ENCODE measurements at places on chromosomes 16 and 17.

DNA sequence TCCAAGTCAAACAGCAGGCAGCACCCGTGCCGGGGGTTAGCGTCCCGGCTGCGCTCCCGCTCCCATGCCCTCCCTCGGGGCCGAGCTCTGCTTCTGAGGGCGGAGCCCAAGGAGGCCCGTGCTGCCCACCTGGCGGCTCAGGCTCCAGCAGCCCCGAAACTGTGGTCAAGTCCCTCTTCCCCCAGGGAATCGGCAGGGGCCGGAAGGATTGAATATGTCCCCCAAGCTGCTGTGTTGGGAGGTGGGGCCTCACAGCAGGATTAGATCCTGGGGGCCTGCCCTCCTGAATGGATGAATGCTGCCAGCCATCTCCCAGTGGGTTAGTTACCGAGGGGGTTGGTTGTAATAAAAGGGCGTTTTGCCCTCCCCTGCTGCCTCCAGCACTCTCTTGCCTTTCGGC, 33.9 kb downstream of the MAP2K3 start:
- DNase-seq: no peak

GRCh38 chr16:57527027-57527426, 9.3 kb downstream of the CCDC102A start:
- DNase-seq: no peak

DNA sequence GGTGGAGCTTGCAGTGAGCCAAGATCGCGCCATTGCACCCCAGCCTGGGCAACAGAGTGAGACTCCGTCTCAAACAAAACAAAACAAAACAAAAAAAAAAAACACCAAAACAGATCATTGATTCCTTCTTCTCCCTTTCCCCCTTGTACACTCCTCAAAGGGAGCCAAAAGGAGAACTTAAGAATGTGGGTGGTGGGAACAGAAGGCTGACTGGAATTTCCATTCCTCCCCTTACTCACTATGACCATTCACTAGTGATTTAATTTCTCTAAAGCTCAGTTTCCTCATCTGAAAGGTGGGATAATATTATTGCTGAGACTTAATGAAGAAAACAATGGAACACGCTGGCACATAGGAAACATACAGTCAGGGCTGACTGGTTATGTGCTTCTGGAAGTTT, 17.1 kb upstream of the HNF1B start:
- DNase-seq: no peak

- DNase-seq: no peak
Observed at GRCh38 chr17:76740329-76741118, 2.6 kb downstream of the MFSD11 start.

DNA sequence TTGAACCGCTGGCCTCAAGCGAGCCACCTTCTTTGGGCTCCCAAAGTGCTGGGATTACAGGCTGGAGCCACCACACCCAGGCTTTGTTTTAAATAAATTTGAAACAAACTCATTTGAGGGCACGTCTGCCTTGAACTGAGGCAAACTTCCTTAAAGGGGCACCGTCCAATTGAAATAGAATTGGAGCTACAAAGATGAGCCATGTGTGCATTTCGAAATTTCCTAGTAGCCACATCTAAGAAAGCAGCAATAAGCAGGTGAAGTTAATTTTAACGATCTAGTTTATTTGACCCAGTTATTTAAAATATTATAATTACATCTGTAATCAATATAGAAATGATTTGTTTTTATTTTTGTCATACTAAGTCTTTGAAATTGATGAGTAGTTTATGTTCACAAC, 755 bp upstream of the C16orf89 start:
- no peak for DNase-seq

DNA sequence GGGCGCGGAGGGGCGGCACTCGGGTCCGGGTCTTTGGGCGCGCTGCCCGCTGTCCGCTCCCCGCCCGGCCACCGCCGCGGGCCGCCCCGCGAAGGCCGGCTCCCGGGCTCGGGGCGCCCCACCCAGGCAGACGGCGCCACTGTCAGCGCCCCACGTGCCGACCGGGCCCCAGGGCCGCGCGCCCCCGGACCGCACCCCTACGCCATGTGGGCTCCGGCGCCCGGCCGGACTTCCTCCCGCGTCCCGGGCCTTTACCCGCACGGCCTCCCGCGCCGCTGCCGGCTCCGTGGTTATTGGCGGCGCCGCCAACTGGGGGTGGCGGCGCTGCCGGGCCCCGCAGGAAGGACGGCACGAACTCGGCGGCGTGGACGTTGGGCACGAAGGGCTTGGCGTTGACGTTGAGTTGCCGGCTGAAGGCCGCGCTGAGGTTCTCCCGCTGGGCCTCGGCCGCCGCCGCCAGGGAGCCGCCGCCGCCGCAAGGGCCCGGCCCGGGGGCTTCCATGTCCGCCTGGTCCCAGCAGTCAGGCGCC, 577 bp downstream of the GSPT1 start:
- no peak for DNase-seq

- no peak for DNase-seq
Observed at GRCh38 chr16:61014869-61015268, 1021.4 kb downstream of the CDH8 start.

DNA sequence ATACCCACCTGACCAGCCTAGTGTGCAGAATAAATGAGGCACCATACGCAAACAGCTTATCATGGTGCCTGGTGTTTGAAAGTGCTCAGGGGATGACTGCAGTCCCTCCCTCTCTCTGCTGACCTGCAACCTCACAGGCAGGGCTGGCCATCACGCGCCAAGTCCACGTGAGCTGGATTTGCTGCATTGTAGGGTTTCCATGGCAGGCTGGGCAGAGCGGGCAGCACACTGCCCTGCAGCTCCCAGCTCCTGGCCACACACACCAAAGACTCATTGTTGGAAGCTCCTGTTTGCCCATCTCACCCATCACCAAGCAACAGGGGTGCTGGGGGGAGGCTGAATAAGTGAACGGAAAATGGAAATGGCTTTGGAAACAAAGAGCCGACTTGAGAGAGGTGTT, 81.8 kb downstream of the IRX3 start:
- DNase-seq: peak; percentile 79

DNA sequence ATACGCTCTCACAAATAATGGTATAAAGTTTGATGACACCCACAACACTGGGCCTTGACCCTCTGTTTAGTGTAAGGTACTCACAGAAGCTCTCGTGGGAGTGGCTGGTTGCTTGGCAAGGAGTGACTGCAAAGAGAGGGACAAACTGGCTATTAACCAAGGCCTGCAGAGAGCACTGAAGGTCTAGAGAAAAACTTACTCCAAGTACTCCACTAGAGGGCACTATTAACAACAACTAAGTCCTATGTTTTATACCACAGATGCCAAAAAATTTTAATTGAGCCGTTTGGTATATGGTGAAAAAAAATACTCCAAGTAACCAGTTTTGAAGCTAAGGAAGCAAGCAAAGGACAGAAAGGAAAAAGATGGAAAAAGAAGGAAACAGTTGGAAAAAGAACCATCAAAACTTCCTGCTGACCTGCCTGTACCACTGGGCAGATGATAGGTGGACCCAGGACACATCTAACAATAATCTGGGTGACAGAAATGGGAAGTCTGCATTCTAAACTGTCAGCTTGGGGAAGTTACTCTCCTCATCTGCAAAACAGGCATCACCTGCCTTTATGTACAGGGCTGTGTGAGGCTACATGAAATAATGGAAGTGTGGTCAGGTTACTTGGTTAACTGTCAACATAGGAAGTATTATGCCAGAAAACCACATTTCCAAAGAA, 23.2 kb downstream of the DYNC1LI2 start:
- DNase-seq: peak; percentile 85

GRCh38 chr17:6163612-6164333, 93.6 kb downstream of the WSCD1 start:
- DNase-seq: no peak

DNA sequence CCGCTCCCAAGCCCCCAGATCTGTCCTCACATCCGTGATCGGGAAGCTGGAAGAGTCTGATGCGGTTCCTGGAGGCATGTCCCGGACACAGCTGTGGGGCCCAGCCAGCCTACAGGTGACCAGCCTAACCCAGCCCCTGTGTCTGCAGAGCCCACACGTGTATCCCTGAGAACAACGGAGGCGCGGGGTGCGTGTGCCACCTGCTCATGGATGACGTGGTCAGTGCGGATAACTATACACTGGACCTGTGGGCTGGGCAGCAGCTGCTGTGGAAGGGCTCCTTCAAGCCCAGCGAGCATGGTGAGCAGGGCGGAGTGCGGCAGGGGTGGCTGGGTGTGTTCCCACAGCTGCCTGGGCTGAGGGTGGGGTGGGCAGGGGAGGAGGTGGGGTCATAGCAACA, 30.9 kb downstream of the IL4R start:
- DNase-seq: no peak

DNA sequence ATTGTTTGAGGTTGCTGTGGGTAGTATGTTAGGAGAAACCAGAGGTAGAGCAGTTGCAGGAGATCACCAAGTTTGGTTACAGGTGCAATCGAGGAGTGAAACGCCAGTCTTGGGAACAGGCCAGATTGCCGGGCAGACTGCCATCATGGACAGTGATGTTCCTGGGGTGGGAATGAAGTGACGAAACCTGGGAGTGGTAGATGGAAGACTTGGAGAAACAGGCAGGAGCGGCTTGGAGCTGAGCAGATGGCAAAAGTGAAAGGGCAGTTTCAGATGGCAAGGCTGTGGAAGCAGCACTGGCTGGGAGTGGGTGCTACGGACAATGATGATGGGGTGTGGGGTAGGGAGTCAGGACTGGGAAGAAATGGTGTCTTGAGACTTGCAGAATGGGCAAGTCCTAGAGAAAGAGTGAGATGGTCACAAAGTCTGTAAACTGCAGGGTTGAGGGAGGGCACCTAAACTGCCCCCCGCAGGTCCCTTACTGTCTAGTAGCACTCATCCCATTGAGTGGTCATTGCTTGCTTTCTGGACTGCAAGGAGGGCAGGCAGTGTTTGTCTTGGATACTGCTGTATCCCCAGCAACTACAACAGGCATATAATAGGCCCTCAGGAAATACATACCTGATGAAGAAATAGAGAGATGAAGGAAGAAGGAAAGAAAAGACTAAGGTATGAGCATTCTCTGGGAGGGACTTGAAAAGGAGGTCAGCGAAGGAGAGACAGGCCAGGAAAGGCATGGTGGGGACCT, 29.5 kb upstream of the ULK2 start:
- DNase-seq: no peak

GRCh38 chr17:21214777-21215541, 998 bp upstream of the TMEM11 start:
- DNase-seq: no peak

Measured in Ammon's horn (tissue), 1 donor.